ENCODE measurements at places on chromosomes 6 and 20.

DNA sequence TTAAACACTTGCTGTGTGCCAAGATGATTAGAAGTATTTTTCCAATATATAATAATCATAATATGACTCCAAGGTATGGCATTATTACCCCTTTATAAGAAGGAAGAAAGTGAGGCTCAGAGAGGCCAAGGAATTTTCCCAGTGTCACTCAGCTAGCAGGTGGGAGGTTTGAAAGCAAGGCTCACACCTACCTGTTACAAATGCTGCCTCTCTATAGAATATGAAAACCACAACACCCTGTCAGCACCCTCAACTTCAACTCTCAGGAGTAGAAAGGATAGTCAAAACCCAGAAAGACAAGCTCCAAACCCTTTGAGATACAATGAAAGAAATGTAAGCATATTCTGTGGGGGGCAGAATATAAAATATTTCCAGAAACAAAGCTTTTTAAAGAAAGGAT, 76.7 kb downstream of the LAMP5 start:
- DNase-seq: no peak

DNA sequence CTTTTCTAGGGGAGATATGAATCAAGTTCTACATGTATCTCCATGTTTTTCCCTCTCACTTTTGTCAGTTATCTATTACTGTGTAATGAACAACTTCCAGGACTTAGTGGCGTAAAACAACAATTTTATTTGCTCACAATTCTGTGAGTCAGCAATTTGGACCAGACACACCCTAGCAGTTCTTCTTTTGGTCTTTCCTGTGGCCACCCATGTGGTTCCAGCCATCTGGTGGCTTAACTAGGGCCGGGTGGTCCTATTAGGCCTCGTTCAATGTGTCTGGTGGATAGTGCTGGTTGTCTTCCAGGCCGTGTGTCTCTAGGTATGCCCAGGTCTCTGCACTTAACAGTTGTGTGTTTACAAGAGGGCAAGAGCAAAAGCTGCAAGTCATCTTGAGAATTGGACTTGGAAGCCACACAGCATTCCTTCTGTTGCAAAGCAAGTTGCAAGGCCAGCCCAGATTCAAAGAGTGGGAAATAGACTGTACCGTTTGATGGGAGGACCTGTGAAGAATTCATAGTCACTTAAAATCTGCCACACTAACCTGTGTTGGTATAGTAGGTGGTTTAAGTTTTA, 20.8 kb upstream of the SLC35D3 start:
- DNase-seq: no peak

DNA sequence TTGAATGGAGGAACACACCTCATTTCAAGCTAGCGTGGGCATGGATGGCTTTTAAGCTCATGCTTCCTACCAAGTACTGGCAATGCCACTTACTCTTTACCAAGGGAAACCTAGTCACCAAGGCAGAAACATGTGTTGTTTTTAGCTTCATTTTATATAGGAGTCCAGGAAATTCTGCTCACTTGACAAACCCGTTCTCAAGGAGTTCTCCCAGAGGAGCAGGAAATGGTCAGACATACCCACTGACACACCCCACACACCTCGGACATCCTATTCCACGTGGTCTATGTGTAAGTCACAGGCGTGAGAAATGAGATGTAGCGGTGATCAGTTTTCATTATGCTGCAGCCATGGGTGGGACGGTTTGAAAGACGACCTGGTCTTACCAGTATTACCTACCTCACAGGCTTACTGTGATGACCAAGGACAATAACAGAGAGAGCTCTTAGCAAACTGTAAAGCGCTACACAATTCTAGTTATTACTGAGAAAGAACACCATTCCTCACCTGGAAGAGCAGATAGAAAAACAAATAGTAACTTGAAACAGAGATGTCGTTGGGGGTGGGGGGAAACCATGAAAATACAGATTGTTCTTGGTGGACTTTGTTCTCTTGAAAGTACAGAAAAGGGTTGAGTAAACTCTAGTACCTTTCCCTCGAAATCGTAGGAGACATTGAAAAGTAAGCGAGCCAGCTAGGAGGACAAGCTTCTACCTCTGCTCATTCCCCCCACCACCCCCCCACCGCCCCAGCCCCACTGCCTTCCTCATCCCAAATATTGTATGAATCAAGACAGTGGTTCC, 1.7 kb downstream of the CNKSR3 start:
- no peak for DNase-seq

DNA sequence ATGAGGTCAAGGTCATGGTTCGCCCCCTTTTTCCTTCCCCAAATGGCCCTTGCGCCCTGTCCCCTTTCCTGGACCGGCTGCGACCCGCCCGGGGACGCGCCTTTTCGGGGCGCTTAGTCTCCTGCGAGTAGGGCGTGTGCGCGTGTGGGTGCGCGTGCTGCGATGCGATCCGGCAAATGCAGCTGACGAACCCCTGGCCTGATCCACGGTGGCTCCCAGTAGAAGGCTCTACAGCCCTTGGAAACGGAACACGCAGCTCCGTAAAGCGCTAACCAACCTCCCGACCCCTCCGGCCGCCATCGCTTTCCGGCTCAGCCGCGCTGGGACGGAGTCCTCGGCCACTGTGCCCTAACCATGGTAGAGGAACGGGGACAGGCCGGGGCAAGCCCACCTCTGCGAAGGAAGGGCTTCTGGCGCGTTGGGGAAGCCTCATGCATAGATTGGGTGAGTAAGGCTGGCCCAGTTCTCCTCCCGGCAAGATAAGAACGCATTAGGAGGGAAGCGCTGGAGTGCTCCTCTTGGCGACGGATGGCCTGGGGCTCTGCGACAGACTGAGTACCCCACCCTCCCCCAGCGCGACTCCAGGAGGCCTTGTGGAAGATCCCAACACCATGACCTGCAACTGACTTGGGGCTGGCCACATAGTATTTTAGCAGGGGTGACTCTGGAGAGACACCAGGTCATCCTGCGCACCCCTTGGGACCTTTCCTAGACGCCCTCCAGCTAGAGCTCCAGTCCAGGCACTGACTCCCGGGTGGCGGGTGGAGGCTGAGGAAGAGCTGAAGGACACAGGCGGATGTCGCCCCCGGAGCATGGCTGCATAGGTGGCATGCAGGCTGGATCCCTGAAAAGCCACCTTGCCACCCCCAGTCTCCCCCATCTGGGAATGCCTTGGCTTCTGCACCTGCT, 1.1 kb upstream of the SLC4A11 start:
- no peak for DNase-seq

- no peak for DNase-seq
These were observed 262.0 kb downstream of the MAFB start for GRCh38 chr20:40427026-40427425.

GRCh38 chr6:150343434-150343833, 25.4 kb upstream of the IYD start:
- no peak for DNase-seq

DNA sequence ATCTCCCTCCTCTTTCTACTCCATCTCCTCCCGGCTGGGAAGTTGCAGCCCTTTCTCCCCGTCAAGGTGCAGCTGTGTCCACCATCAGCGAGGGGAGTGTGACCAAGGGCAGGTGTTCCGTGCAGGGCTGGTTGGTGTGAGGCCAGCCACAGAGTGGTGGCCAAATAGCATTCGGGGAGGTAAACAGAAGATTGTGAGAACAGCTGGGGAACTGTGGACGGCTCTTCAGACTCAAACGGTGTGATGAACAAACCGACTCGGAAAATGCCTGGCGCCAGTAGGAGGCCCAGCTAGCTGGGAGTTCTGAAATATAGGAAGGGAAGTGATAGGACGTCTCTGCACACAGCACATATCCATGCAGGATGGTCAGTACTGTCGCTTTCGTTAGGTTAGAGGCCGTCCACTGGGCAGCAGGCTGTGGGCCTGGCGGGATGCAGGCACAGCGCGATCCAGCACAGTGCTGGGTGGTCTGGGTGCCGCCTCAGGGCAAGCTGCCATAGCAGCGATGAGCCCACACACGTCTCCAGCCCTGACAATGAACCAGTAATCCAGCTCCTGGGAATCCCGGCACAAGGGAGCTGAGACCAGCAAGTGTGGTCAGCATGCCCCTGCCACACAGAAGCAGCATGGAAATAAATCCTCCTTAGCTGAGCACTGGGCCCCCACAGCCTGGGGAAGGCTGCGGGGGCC, 258.1 kb downstream of the TAF4 start:
- no peak for DNase-seq
